D721Med (cell line): ENCODE measurements at places on chromosomes 12 and 14.

DNA sequence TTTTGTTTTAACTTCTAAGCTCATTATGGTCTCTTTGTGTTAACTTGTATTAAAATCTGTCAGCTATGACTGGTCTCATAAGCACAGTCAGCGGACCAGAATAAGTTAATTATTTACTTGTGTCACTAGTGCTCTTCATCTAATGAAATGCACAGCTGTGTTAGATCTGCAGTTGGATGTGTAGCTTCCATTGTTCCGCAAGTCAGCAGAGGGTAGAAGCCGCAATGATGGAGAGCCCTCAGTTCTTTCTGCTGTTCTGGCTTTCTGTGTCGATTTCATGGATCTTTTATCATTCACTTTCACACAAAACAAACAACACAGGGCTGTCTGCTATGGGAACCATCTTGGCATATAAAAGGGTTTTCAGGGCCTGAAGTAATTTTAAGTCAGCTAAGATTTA lies 89.3 kb upstream of the RFX4 start:
- DNase-seq: no peak

DNA sequence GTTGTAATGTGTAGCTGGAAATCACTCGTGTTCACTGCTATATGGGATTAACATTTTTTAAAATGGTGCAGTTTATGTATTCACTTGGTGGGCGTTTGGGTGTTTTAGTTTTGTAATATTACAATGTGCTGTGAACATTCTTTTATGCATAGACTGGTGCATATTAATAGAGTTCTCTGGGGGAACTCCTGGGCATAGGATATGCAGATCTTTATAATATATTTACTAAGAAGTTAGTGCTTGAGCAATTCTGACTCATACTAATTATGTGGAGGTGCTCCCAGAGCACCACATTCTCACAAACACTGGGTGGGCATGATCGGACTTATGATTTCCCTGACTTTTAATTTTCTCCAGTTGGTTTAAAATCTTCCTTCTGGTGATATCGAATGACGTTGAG lies 342.3 kb downstream of the PDZRN4 start:
- DNase-seq: no peak

DNA sequence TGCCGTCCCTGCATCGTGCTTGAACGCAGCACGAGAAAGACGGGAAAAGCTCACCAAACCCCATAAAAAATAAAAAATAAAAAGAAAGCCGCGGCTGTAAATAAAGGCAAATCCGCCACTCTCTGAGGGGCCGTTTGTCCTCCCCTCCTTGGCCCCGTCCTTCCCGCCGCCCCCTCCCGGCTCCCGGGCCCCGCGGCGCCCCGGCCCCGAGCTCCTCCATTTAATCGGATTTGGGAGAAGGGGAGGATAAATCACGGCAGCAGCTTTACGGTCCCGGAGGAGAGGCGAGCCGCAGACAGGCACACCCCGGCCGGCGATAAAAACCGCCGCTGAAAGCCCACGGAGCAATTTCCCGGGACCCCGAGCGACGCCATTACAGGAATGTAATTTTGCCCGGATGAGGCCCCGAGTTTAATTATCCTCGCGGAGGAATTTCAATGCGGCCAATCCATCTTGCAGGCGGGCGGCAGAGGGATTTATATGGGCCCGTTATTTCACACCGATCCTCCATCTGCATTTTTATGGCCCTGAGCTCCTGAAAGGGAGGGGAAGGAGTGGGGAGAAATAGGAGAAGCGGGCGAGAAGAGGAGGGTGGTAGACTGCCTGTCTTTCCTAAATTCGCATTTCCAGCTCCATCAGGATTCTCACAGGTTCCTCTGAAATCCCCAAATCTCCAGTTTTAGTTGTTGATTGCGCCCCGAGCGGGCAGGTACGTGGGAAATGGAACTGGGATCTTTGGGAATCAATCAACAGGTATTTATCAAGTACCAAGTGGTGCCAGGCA lies 1.3 kb upstream of the ATP5MC2 start:
- no peak for DNase-seq

DNA sequence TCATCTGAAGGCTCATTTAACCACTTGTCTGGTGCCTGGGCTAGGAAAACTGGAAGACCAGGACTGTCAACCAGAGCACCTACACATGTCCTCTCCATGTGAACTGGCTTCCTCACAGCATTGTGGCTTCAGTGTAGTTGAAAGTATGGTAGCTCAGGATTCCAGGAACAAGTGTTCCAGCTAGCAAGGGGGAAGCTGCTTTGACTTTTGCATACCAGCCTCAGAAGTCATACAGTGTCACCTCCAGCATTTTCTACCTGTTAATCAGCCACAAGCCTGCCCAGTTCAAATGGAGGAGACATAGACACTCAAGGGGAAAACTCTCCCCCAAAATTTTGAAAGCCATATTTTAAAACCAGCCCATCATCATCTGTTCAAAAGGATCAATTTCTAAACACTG lies 212.8 kb upstream of the CAND1 start:
- no peak for DNase-seq

- DNase-seq: no peak
Observed at GRCh38 chr12:4080213-4080612, 193.3 kb upstream of the CCND2 start.

GRCh38 chr12:71980538-71980937 lies 41.9 kb downstream of the TPH2 start:
- DNase-seq: no peak

DNA sequence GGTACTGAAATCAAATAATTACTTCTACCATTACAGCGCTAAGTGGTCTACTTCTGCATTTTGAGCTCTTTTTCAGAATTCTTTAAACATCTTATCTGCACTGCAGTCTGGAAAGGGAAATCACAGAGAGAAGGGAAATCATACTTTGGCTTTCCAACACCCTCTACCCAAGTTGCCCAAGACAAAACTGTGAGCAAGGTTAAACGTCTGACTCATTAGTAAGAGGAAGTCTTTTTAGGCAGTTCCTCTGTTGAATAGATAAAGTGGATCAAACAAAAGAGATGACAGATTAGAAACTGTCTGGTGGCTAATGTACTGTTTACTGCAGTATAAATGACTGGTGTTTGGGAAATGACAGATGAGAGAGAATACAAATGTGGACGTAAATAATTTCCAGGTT lies 858.1 kb downstream of the NRXN3 start:
- DNase-seq: no peak

- no peak for DNase-seq
Observed at GRCh38 chr14:35963209-35963608, 137.1 kb downstream of the BRMS1L start.

DNA sequence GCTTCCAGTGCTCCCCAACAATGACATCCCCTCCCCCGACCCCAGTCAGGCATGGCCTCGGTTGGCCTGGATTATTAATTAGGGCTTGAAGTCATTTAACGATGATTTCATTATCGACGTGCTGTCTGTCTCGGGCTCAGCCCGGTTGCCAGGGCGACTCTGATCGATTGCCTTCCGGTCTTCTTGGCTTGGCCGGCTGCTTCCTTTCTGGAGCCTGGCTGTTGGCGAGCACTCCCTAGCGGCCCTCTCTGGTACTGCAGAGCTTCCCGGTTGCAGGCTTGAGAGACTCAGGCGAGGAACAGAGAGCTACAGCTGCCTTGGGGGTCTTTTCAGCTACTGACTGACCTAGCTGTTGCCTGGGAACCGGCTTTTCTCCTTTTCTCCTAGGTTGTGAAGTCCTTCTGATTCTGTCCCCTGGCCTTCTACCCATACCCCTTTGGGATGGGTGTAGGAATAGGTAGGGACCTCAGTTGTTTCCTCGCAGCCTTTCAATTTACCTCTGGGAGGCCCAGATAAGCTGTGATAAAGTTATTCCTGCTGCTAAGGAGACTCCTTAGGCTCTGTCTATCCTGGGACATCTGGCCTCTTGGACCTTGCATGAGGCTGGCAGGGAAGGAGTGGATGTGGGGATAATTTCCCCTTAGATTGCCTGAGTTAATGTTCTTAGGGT lies 5.5 kb upstream of the CISTR start:
- no peak for DNase-seq
